Frontal cortex (tissue), 4 donors: ENCODE measurements at places on chromosomes 4 and X. TPM values are rescaled to one million over a fixed set of nuclear protein-coding genes. Genes with fewer than 3 reads are reported as not detected.

- DNase-seq, result no peak
Measured at GRCh38 chr4:83767067-83767466, 231.2 kb downstream of the GPAT3 start.

GRCh38 chrX:133646719-133647116 lies 231.4 kb upstream of the GPC4 start:
- no peak for DNase-seq

GRCh38 chr4:156945532-156945931 lies 26.1 kb downstream of the PDGFC start:
- no peak for DNase-seq

DNA sequence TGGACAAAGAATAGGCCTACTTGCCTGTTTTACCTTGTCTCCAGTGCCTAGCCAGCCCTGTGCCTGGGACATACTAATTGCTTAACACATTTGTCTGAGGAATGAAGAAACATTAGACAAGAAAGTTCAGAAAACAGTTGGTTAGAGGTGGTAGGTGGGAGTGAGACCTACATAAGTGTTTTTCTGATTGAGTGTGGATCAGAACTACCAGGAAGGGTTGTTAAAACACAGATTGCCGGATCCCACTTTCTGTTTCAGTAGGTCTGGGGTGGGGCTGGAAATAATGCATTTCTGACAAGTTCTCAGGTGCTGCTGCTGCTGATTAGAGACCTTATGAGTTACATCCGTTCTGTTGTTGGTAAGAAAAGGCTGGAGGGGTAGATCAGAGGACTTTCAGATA lies 5.7 kb upstream of the JADE1 start:
- DNase-seq, result no peak

GRCh38 chr4:104330125-104330905 lies 164.4 kb downstream of the CXXC4 start:
- no peak for DNase-seq

GRCh38 chr4:100299046-100299840 lies 109.0 kb upstream of the DDIT4L start:
- no peak for DNase-seq

- DNase-seq, result no peak
Measured at GRCh38 chr4:55468724-55469123, 73.0 kb downstream of the TMEM165 start.

GRCh38 chr4:76738086-76738931 lies 159.6 kb downstream of the SOWAHB start:
- DNase-seq, result peak; percentile 27

DNA sequence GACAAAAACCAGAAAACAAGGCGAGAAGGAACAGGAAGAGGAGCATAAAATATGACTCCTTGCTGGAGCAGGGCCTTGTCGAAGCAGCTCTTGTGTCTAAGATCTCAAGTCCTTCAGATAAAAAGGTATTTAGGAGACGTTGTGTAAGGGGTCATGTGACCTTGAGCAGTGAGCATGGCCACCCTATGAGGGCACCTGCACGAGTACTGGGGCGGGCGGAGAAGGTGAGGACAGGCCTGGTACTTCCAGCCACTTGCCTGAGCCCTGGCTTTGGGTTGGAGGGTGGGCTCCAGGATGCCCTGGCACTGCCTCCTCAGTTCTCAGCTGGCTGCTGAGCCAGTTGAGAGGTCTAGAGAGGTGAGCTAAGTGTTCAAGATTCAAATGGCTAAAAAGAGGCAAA lies 29.9 kb downstream of the NSD2 start:
- no peak for DNase-seq

GRCh38 chr4:1887052-1887451 lies 15.9 kb downstream of the NSD2 start:
- no peak for DNase-seq

GRCh38 chrX:38831949-38832348 lies 30.7 kb downstream of the MID1IP1 start:
- DNase-seq, result no peak

GRCh38 chrX:9195199-9195880 lies 161.4 kb upstream of the FAM9B start:
- DNase-seq, result no peak

DNA sequence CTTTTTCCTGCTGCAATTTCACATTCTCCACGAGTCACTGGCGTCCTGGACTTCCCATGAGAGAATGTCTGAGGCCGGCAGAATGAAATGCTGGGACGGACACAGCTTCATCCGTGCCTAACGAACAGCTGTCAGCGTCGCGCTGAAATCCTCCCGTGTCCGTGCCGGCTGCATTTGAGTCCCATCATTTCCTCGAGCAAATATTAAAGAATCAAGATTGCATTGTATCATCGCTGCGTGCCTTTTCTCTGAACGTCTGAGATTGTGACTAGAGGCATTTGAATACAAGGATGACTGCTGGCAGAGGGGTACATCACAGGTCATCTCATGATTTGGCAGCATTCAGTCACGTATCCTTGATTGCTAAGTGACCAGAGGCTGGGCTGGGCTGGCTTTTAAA lies 279.9 kb downstream of the ASMT start:
- no peak for DNase-seq

- no peak for DNase-seq
Measured at GRCh38 chrX:3582451-3582850, 131.0 kb downstream of the PRKX start.

DNA sequence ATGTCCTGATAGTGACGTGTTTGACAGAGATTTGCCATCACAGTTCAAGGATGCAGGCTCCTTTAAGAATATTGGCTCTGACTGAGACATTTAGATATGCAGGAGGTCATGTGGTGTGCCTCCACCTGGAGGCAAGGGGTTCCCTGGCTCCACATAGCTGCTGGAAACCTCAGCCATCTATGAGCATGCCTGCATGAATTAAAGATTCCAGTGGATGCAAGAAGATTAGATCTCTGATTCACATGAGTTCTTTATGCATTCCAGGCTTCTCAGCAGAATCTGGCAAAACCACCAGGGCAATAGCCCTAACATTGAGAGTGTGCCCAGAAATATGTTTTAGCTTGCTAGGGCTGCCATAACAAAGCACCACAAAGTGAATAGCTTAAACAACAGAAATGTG lies 298.5 kb upstream of the AADAT start:
- DNase-seq, result no peak

DNA sequence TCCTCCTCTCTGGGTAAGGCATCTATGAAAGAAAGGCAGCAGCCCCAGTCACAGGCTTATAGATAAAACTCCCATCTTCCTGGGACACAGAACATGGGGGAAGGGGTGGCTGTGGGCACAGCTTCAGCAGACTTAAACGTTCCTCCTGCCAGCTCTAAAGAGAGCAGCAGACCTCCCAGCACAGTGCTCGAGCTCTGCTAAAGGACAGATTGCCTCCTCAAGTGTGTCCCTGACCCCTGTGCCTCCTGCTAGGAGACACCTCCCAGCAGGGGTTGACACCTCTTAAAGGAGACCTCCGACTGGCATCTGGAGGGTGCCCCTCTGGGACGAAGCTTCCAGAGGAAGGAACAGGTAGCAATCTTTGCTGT lies 89.9 kb downstream of the EFHC2 start:
- no peak for DNase-seq

GRCh38 chrX:7146703-7147412 lies 654 bp upstream of the STS start:
- no peak for DNase-seq

DNA sequence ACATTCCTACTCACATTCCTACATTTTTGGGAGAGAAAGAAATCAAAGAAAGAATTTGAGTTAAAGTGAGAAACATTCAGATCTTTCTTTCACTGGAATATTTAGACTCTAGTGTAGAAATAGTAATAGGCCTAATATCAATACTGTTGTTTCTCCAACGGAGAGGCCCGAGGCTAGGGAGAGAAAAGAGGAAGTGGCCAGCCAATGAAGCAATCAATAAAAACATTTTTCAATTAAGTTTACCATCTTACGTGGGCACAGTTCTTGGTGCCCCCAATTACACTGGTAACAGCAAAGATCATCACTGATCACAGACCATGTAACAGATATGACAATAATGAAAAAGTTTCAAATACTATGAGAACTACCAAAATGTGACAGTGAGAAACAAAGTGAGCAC lies 281.4 kb downstream of the GPM6A start:
- no peak for DNase-seq

DNA sequence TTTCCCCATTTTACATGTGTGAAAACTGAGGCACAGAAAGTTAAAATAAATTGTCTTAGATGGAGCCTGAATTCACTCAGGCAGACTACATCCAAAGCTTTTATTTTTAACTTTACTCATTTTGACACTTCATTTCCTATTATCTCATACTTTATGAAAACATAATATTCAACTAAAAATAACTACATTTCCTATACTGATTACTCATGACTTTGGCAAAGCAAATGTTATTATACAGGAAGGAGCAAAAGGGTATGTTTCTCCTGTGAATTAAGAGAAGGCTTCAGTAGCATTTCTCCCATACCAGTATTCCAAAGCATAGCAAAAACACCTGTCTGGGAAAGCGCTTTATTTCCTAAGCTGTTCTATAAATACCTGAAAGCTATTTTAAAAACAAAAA lies 178.6 kb downstream of the ADAMTS3 start:
- no peak for DNase-seq

- DNase-seq, result no peak
Measured at GRCh38 chrX:12955882-12956703, 18.8 kb upstream of the TMSB4X start.

GRCh38 chrX:133608406-133608805 lies 193.1 kb upstream of the GPC4 start:
- no peak for DNase-seq

DNA sequence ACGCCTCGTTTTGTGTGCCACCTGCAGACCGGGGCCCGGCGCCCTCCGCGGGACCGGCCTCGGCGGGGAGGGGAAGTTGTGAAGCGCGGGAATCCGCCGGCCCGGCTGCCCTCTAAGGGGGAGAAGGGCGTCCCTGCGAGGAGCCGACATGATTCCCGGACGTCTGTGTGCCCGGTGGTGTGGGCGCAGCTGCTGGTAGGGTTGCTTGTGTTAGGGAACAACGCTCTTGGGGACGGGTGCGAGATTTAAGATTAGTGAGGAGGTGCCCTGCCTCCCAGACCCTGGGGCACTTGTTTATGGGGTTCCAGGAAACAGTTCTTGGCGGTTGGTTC lies 627 bp downstream of the CDKN2AIP start:
- peak; percentile 54 for DNase-seq

NKX3-2 gene
- not detected for total RNA-seq

PCYT1B gene
- total RNA-seq, result 29.8 TPM

PTTG2 gene
- not detected for total RNA-seq

JAKMIP1 gene
- 28.9 TPM for total RNA-seq

DCUN1D4 gene
- 124 TPM for total RNA-seq

CLCN4 gene
- total RNA-seq, result 84.8 TPM

GATA1 gene
- total RNA-seq, result under 0.01 TPM
